ENCODE measurements at places on chromosomes 3 and 15.

- no peak for DNase-seq
Observed at GRCh38 chr15:58355973-58356372, 75.8 kb upstream of the LIPC start.

DNA sequence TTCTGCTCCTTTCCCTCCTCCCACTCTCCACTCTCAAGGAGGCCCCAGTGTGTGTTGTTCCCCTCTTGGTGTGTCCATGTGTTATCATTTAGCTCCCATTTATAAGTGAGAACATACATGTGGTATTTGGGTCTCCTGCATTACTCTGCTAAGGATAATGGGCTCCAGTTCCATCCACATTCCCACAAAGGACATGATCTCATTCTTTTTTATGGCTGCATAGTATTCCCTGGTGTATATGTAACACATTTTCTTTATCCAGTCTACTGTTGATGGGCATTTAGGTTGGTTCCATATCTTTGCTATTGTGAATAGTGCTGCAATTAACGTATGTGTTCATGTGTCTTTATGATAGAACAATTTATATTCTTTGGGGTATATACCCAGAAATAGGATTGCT lies 144.0 kb upstream of the MEF2A start:
- DNase-seq, result no peak

GRCh38 chr3:106839576-106840280 lies 537.5 kb upstream of the CCDC54 start:
- DNase-seq, result no peak

GRCh38 chr15:25671132-25671531 lies 192.0 kb downstream of the ATP10A start:
- no peak for DNase-seq

- DNase-seq, result no peak
Observed at GRCh38 chr3:170309046-170309445, 48.5 kb upstream of the SKIL start.

- no peak for DNase-seq
Observed at GRCh38 chr15:69290346-69291164, 8.2 kb upstream of the PAQR5 start.

GRCh38 chr15:87752250-87752951 lies 504.1 kb downstream of the NTRK3 start:
- DNase-seq, result no peak

- no peak for DNase-seq
Observed at GRCh38 chr3:160841455-160841854, 85.4 kb downstream of the PPM1L start.

DNA sequence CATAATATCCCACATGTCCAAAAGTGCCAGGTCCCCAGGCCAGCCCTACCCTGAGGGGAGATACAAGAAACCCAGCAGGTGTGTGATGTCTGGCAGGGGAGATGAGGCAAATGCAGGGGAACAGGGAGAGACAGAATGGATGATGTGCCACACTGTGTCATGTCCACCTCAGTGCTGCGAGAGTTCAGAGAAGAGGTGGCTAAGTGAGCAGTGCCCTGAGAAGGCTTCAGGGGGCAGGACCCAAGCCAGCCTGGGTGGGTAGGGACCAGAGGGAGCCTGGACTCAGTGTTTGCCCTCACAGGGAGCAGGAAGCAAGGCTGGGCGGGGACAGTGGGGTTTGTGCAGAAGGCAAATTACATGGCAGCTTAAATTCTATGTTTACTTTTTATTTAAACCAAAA lies 61.2 kb downstream of the KLHL6 start:
- DNase-seq, result no peak

- peak; percentile 57 for DNase-seq
Observed at GRCh38 chr15:75204340-75205063, 2.8 kb downstream of the C15orf39 start.

DNA sequence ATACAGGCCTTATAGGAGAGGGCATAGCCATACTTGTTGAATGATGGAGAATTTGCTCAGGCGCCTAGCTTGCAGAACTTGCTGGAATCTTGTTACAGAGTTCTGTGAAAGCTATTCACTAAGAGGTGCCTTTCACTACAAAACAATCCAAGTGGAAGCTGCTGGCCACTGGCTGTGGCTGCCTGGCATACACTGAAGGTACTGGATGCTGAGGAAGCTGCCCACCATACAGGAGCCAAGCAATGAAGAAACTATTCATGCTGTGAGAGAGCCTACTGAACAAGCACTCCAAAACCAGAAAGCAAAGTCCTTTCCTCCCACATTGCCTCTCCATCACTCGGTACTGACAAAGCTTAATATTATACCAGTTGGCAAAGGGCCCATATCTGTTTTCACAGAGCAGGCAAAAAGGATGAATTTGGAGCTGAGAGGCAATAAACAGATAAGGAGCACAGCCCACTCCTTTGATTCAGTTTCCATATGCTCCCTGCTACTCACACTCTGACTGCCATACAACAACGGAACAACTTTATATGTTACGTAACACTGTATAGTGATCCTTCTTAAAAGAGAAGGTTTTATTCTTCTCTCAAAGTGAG lies 192.6 kb upstream of the ALCAM start:
- no peak for DNase-seq

- no peak for DNase-seq
Observed at GRCh38 chr3:30578479-30578878, 27.9 kb upstream of the TGFBR2 start.

DNA sequence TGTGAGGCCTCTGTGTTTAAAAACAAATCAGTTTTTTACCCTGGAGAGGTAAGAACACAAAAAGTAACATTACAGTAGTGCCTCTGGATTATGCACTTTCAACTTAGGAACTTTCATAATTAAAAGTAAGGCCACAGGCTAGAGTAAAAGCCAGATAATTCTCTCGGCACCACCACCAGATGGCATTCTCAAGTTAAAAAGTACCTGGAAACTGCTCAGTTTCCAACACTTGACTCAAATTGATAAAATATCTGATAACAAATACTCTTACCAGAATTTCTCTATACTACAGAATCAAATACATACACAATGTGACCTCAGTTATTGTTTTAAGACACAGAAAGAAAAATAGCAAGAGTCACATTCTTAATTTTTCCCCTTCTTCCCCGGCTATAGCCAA lies 19.9 kb downstream of the SPICE1 start:
- DNase-seq, result no peak

GRCh38 chr15:89746386-89746780 lies 4.7 kb downstream of the MESP1 start:
- no peak for DNase-seq

GRCh38 chr15:33801954-33802353 lies 166.3 kb upstream of the CHRM5 start:
- DNase-seq, result no peak

- DNase-seq, result no peak
Observed at GRCh38 chr3:170726976-170727661, 141.2 kb upstream of the SLC7A14 start.

DNA sequence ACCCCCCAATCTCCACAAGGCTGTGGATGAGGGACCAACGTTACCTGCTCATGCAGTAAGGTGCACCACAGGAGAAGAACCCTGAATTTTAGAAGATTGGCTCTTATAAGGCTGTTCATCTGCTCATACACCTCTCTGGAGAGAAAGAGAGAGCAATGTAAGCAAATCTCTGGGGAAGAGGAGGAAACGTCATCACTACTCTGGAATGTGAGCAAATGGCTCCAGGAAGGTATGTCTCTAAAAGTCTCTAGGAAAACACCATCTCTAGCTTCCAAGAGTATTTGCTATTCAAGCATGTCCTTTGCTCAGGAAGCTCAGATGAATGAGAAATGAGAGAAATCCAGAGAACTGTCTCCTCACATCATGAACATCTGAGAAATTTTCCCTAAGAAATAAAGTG lies 235.4 kb downstream of the TBL1XR1 start:
- no peak for DNase-seq

- no peak for DNase-seq
Observed at GRCh38 chr3:159257954-159258353, 456.1 kb downstream of the MFSD1 start.

DNA sequence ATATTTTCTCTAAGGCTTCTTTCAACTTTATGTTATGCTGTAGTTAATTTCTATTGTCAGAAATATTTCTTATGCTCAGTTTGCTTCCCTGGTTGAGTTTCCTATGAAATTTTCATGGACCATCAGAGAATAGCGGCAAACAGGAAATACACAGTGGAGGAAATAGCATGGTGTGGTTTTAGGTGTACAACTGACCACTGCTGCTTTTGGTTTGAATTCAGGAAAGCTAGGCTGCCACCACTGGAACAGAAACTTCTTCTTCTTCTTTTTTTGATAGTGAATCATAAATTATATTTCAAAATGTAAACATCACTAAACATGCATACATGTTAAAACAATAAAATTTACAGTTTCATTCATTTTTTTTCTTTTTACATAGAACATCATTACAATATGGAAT lies 316.6 kb upstream of the TGFBR2 start:
- no peak for DNase-seq

- DNase-seq, result no peak
Observed at GRCh38 chr3:141386126-141386488, 17.8 kb downstream of the ZBTB38 start.

- no peak for DNase-seq
Observed at GRCh38 chr3:121231872-121232271, 313.9 kb downstream of the POLQ start.

GRCh38 chr3:55362210-55362960 lies 124.7 kb downstream of the WNT5A start:
- no peak for DNase-seq

DNA sequence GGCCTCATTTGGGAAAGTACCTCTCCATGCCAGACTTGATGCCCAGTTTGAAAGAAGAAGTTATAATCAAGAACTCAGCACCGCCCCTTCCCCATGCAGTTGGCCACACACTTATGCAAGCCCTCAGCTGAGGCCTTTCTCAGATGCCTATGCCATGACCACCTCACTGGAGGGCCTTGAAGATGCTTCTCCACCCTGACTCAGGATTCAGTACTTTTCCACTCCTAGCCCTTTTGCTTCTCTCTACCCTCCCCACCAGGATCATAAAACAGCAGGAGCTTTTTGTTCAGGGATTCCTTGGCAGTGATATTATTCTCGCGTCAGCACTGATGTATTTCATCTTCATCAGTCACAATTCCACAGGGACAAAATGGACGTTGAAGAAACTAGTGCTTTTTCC lies 313.5 kb downstream of the PYDC2 start:
- DNase-seq, result no peak

GRCh38 chr3:194485881-194486539 lies 792 bp downstream of the ATP13A3 start:
- DNase-seq, result peak; percentile 27

GRCh38 chr3:139443186-139443585 lies 33.1 kb downstream of the RBP2 start:
- DNase-seq, result no peak

GRCh38 chr3:17986348-17986816 lies 244.0 kb upstream of the TBC1D5 start:
- DNase-seq, result no peak

- no peak for DNase-seq
Observed at GRCh38 chr3:52774901-52775864, 2.2 kb upstream of the ITIH1 start.
